ENCODE measurements at places on chromosomes 11 and 22.

- no peak for DNase-seq
Measured at GRCh38 chr11:48006301-48006992, 26.1 kb downstream of the PTPRJ start.

GRCh38 chr11:119222308-119222707, 16.2 kb downstream of the CBL start:
- no peak for DNase-seq

DNA sequence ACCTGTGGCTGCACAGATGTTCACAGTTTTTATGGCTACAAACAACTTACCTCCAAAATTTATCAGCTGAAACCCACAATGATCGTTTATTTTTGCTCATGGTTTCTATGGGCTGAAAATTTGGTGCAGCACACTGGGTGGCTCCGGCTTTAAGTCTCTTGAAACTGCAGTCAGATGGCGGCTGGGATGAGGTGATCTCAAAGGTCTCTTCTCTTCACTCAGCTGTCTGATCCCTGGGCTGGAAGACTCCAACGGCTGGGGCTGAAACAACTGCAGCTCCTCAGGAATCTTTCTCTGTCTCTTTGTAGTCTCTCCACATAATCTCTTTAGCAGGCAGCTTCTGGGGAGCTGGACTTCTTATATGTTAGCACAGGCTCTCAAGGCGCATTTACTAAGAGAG, 117.3 kb upstream of the FAT3 start:
- DNase-seq, result no peak

DNA sequence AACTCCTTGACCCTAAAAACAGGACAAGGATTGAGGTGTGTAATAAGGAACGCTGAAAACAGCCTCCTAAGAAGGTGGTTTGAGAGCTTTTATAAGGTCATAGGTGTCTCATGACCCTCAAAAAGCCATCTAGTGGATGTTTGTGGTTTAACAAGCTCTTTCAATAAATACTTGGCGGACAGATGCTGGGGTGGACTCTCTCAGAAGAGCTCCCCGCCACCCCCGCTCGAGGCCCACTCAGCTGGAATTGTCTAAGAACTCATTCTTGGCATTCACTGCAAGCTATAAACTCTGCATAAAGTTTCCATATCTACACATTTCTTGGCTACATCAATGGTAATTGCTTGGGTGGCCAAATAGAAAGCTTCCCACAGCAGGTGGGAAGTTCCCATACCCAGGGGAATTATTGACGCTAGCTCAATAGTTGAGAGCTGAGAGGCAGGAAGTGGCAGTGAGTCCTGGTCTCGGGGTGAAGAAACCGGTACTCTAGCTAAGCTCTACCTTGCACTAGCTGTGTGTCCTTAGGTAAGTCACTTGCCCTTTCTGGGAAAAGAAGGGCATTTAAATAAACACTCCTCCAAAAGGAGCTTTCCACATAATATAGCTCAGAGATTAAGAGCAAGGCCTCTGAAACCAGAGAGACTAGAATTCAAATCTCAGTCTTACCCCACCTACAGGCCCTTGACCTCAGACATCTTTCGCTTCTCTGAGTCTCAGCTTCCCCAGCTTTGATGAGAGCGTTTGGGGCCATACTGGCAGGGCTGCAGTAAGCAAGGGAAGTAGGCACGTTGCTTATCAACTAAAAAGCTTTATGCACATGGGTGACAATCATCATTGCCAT, 6.4 kb downstream of the MS4A15 start:
- no peak for DNase-seq

DNA sequence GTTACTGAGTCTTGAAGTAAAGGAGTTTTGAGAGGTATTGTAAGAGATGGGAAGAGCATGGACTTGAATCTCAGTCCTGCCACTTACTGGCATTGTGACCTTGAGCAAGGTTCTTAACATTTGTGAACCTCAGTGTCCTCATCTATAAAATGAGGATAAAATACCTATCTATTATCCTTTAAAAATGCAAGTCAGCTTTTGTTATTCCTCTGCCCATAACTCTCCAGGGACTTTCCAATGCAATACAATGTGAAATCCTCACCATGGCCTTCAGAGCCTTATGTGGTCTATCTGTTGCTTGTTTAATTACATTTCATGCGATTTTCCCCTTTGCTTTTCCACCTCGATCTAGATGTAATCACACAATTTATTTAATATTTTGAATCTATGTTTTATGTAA, 9.1 kb downstream of the TMEM135 start:
- DNase-seq, result no peak

DNA sequence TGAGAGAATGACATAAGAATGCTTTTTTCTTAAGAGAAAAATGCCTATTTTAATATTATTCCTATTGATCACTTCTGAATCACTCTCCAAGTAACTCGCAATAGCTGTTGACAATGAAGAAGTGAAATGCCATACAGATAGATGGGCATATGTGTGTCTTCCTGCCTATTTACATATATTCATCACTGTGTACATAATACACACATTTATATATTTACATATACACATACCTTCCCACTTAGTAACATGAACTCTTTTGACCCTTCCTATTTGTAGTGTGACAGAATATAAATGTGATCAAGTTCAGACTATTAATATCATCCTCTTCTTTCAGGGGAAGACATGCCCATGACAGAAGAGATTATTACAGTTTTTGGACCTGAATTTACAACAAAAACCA, 756.7 kb downstream of the DLG2 start:
- no peak for DNase-seq

GRCh38 chr11:46210133-46210636, 67.3 kb upstream of the CREB3L1 start:
- no peak for DNase-seq

DNA sequence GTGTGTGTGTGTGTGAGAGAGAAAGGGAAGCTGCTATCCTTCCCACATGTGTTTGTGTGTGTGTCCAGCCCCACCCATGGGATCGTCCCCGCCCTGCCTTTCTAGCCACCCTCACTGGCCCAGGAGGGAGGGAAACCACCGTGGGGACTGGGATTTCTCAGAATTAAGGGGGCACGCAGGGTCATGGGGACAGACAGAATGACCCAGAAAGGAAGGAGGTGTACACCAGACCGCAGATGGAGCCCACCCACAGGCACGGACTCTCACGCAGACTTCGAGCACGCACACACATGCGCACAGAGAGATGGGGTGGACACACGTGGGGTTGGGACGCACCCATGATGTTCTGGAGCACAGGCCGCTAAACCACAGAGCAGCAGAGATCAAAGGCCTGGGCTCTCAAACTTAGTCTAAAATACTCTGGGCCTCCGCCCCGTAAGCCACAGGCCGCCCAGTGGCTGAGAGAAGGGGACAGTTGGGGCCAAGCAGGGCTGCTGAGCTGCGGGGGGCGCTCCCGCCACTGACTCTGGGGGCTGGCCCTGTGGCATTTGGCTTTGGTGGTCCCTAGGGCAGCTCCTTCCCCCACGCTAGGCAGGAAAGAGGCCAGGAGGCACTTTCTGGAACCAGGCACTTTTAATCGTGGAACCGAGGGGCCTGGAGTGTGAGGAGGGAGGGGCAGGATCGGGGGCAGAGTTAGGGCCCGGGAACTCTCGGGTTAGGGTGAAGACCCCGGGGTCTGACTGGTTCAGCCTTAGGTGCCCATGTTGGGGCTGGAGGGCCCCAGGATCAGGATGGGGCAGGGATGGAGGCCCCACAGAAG, 1.5 kb downstream of the IFITM5 start:
- DNase-seq, result no peak

DNA sequence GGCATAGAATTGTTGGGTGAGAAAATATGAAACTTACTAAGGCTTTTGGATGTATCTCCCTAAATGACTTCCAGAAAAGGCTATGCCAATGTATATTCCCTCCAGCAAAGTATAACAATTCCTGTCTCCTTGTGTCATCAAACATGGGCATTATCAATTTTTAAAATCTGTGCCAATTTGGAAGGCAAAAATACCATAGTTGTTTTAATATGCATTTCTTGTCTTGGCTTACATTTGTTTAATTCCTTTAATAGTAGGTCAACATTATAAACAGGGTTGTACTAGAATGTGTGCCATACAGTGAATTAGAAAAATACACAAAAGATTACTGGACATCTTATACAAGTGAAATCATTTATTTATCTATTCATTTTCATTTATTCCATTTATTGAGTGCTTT, 41.6 kb downstream of the DCUN1D5 start:
- no peak for DNase-seq

DNA sequence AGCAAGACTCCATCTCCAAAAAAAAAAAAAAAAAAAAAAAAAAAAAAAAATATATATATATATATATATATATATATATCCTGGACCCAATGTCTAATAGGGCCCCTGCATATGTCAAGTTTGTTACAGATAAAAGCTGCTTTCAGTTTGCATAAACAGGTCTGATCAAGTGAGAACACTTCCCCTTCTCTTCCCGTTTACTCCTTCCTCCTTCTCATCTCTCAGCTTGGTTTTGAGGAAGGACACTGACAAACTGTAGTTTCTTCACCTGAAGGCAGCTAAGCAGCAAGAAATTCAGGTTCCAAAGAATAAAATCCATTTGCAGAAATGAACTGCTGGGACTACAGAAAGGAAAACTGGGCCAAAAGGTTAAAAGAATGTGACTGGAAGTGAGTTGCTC, 11.7 kb downstream of the THOC5 start:
- DNase-seq, result no peak

- no peak for DNase-seq
Measured at GRCh38 chr22:30275625-30276024, 9.0 kb upstream of the OSM start.
